NCI-H187 (cell line): ENCODE measurements at places on chromosomes 4 and X.

GRCh38 chr4:99723612-99724011 lies 66.0 kb upstream of the C4orf54 start:
- DNase-seq, result no peak

GRCh38 chr4:45620808-45621207 lies 503.0 kb downstream of the GABRG1 start:
- no peak for DNase-seq

DNA sequence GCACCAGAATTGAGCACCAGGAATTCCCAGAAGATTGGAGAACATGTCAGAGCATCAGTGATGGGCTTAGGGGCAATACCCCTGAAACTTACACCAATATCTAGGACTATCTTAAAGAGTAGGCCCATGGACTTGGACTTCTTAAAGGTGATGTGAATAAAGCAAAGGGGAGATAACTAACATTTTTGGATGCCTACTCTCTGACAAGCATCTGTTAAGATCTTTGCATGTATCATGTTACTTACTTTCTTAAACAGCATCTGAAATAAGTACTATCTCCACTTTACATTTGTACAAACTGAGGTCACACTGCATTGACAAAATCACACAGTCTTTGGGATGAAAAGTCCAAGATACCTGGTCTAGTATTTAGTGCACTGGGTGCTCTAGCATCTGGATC lies 258.6 kb upstream of the ARSJ start:
- no peak for DNase-seq

GRCh38 chr4:68447201-68447600 lies at the start of gene TMPRSS11E:
Gene TMPRSS11E, plus strand, starts transcription at chr4:68447463. Its CDS starts 50 bp downstream, at chr4:68447513.
- no peak for DNase-seq

- no peak for DNase-seq
These were observed 11.0 kb upstream of the EIF4E start for GRCh38 chr4:98939892-98940298.

DNA sequence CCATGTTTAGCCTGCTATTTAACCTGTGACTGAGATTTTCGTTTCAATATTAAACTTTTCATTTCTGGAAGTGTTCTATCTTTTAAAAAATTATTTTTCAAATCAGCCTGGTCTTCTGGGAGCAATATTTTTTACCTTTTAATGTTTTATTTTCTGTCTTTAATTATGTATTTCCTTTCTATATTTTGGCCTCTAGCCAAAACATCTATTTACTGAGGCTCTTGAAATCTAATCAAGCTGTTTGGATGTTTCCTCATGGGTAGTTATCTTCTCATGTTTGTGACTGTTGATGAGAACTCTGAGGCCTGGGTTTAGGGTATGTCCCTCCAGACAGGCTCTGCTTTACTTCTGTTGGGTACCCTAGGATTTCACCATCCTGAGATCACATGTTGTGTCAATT lies 10.3 kb upstream of the SLC10A4 start:
- DNase-seq, result no peak

GRCh38 chr4:138003248-138003647 lies 238.9 kb downstream of the SLC7A11 start:
- no peak for DNase-seq

- DNase-seq, result no peak
These were observed 68.4 kb downstream of the MID2 start for GRCh38 chrX:107894038-107894437.

GRCh38 chrX:132425744-132426318 lies 63.0 kb downstream of the MBNL3 start:
- no peak for DNase-seq

DNA sequence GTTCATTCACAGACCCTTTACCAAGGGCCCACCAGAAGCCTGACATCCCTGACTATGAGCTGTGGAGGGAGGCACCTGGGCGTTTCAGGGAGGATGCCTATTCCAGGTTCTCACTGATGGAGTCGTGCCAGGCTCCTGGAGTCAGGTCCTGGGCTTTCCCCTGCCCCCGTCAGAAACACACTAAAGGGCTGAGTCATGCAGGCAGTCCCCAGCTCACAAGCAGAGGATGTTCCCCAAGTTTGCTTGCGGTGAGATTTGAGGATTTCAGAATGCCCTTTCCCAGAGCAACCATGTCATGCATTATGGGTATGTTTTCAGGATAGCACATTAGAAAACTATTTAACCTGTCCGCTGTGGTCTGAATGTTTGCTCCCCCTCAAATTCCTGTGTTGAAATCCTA lies 45.2 kb downstream of the FHDC1 start:
- DNase-seq, result no peak

DNA sequence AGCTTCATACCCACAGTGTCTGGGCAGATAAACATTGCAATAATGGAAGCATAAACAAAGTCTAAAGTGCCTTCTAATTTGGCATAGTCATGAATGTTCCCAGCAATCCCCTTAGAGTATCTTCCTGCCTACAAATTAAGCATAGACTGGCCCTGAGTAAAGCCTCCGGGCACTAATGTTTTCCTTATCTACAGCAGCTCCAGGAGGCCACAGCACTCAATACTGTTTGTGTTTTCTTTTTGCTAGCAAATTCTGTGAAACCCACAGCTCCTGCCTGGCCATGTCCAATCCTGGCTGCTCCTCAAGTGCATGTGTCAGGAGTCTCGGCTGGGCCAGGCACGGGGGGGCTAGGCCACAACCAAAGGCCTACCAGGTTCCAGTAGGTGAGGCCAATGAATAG lies 102.7 kb upstream of the TBC1D9 start:
- DNase-seq, result no peak
